ENCODE measurements at places on chromosomes 6 and 20.

- DNase-seq: peak; percentile 30
Measured at GRCh38 chr6:21847711-21848480, 254.3 kb downstream of the SOX4 start.

GRCh38 chr6:140130074-140130473, 755.6 kb upstream of the CITED2 start:
- DNase-seq: no peak

- DNase-seq: no peak
Measured at GRCh38 chr6:13384966-13385365, 56.6 kb upstream of the TBC1D7 start.

GRCh38 chr6:70474751-70475150, 61.4 kb downstream of the FAM135A start:
- DNase-seq: no peak

DNA sequence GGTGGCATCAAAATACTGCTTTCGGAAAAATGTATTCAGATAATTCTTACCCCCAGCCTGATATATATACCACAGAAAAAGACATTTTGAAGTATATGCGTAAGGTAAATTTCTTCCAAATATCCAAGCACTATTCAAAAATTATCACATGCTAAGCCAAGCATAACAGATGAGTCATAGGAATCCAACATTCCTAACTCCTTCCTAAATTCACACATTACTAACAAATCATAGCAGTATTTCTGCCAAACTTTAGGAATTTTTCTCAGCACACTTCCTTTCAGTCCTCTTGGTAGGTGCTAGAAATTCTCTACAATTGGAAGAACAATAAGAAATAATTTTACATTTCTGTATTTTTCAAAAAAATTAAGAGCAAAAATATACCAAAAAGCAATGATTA, 417.5 kb downstream of the EYS start:
- DNase-seq: no peak

DNA sequence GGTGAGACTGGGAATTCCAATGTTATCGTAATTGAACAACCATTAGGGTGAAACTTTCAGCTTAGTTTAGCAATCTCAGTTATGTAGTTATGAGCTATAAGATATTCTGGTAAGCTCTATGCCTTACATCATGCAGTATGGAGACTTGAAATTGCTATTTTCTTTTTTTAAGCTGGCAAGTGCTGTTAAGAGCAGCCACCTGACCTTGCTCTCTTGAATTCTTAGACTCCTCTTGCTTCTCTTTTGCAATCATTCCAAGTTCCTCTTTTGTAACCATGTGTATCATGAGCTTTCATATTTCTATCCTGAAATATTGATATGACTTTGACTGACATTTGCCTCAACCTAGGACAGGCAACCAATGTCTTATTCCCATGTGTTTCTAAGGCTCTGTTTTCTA, 446.3 kb upstream of the SLC35B3 start:
- DNase-seq: peak; percentile 60

DNA sequence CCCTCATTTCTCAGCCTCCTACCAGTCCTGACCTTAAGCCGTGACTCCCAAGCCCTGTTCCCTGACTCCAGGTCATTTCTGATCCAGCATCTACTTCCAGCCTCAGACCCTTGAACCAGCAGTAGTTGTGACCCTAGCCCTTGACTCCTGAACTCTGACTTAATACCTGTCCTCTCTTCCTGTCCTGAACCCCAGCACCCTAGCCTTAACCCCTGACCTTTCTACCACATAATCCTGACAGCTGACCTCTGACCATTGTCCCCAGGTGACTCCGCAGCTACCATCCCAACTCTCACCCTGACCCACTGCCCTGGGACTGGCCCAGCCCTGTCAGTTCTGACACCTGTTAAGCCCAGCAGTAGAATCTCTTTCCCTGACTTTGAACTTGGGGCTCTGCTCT, 42.1 kb downstream of the MYH7B start:
- DNase-seq: no peak

GRCh38 chr20:48722002-48722731, 105.6 kb downstream of the PREX1 start:
- peak; percentile 87 for DNase-seq

- no peak for DNase-seq
Measured at GRCh38 chr6:158512809-158513208, 47.1 kb upstream of the TMEM181 start.

DNA sequence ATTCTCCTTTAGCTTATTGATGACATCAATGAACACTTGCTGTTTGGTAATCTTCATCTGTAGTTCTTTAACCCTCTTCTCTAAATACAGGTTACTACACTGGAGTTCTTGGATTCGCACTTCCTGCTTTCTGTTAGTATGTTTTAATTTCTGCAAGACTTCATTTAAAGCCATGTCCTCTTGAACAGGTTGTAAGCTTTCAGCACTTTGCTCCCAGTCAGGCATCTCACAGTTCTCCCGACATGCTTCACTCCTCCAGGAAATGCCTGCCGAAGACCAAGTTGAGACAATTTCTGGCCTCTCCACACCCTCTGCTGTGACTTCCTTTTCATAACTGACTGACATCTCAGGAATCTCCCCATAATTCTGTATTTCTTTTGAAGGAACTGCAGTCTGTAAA, 15.8 kb downstream of the CAGE1 start:
- peak; percentile 4 for DNase-seq

DNA sequence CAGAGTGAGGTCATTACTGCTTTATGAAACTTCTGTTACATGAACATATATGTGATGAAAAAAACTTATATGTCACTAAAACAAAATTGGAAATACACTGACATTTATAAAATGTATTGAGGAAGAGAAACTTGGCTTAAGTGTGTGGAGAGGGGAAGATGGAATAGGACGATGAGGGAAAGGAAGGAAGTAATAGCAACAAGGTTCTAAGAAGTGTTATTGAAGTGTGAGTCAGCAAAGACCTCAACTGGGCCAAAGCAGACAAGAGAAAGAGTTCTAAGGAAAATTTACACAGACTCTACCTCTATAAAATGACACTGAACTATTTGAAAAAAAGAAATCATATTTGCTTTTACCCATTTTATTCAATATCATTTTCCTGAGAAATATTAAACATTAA, 38.3 kb downstream of the SNX3 start:
- peak; percentile 71 for DNase-seq

- DNase-seq: no peak
Measured at GRCh38 chr6:128358244-128358776, 162.1 kb downstream of the PTPRK start.

DNA sequence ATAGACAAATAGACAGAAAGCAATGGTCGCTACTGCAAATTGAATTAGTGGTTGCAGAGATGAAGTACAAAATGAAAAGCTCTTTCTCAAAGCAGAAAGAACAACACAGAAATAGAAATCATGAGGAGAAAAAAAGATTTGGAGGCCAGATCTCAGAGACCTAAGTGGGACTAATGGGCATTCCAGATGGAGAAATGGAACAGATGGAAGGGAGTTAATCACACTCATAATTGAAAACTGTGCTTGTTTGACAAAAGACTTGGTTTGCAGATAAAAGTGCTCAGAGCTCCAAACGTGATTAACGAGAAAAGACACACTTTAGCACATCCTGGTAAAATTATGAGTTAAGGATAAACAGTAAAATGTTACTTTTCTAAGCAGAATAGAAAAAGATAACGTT, 58.1 kb upstream of the SNRPB2 start:
- no peak for DNase-seq

GRCh38 chr6:7108964-7109836, 1.4 kb downstream of the RREB1 start:
- peak; percentile 78 for DNase-seq

- no peak for DNase-seq
Measured at GRCh38 chr6:92431502-92431901, 987.9 kb downstream of the EPHA7 start.

- no peak for DNase-seq
Measured at GRCh38 chr20:48828734-48829460, 1.1 kb upstream of the PREX1 start.

DNA sequence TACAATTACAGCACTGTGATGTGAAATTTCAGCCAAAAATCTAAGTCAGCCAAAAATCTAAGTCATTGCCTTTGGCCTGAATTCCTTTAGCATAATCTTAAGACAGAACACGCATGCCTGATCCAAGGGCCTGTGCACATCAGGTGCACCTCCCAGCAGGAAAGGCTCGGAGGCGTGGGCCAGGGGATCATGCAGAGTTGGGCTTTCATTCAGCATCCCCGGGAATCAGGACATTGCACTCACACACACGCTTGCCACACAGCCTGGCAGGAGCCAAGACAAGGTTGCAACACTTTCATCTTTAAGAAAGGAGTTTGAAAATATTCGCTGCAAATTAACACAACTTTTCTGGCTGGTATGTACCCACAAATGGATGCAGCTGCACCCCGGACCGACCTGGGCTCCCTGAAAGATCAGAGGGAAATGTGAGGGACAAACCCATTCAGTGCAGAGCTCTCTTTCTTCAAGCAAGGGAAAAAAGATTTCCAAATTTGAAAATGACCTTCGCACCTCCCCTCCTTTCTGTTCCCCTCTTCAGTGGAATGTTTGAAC, 48.8 kb downstream of the ERMARD start:
- no peak for DNase-seq

- no peak for DNase-seq
Measured at GRCh38 chr6:8837343-8837742, 402.0 kb upstream of the SLC35B3 start.

GRCh38 chr6:27281105-27281539, 31.0 kb downstream of the POM121L2 start:
- DNase-seq: no peak

- DNase-seq: no peak
Measured at GRCh38 chr6:13462458-13463327, 24.7 kb downstream of the GFOD1 start.

GRCh38 chr6:42526616-42527015, 37.2 kb upstream of the UBR2 start:
- no peak for DNase-seq

GRCh38 chr6:73978330-73978729, 282.3 kb downstream of the CD109 start:
- DNase-seq: no peak

DNA sequence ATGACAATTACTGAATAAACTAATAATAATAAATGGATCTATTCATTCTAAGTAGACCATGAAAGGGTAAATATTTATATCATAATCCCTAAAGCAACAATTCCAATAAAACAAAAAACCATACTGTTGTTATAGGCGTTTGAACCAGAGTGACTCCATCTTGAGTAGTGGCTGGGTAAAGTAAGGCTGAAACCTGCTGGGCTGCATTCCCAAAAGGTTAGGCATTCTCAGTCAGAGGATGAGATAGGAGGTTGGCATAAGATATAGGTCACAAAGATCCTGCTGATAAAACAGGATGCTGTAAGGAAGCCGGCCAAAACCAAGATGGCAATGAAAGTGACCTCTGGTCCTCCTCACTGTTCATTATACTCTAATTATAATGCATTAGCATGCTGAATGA, 8.3 kb downstream of the OR2H1 start:
- no peak for DNase-seq

DNA sequence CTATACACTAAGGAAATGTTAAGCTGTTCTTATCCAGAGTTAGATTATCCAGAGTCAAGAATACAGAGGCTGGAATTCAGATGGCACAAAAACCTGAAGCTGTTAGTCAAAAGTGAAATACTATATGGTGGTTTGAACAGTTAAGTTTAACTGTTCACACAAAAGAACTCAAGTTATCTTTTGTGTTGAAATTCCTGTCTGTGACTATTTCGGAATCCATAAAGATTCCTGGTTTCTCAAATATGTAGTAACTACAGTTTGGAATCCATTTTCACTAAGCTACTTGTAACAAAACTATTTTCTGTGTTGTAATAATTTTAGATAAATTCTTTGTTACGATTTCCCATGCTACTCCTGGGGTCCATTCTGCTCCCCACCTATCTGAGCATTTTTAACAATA, 24.5 kb downstream of the FIG4 start:
- DNase-seq: no peak

DNA sequence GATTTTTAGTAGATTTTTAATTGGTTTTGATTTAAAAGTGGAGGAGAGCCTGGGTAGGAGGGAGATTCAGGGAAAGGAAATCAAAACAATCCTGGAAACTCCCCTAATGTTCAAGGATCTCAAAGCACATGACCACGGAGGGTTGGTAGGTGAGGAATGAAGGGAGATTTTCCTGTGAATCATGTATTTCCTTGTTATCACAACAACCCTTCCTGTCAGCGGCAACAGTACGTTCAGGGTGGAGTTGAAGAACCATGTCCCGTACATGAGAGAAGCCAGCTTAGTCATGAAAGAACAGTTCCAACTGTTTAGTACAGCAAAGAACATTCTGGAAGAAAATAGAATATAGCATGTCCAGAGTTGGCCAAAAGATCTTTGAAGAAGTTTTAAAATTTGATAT, 79.4 kb upstream of the SCAF8 start:
- DNase-seq: peak; percentile 50

- no peak for DNase-seq
Measured at GRCh38 chr6:153437193-153437592, 306.1 kb upstream of the RGS17 start.

DNA sequence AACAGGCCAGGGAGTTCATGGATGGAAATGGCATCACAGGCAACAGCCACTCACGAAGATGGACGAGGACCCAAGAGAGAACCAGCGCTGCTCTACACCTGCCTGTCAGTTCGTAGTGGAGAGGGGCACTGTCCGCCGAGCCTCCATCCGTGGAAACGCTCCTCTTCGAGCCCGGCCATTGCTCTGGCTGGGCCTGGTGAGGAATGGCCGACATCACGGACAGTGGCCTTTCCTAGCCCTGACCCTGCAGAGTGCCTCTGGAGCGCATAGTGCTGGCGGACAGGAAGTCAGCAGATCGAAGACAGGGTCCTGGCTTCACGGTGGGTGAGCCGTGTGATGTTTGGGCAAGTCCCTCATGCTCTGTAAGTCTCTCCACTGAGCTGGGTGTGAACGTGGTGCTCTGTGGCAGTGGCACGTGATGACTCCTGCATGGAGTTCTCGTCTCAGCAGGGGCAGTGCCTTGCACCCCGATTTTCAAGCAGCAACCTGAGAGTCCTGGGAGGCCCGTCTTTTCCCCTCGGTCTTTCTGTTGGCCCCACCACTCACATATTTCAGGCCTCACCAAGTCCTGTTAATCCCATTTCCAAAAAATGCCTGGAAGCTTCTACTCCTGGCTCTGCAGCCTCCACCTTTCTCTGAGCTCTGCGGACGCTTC, 214.4 kb downstream of the ERMARD start:
- no peak for DNase-seq

DNA sequence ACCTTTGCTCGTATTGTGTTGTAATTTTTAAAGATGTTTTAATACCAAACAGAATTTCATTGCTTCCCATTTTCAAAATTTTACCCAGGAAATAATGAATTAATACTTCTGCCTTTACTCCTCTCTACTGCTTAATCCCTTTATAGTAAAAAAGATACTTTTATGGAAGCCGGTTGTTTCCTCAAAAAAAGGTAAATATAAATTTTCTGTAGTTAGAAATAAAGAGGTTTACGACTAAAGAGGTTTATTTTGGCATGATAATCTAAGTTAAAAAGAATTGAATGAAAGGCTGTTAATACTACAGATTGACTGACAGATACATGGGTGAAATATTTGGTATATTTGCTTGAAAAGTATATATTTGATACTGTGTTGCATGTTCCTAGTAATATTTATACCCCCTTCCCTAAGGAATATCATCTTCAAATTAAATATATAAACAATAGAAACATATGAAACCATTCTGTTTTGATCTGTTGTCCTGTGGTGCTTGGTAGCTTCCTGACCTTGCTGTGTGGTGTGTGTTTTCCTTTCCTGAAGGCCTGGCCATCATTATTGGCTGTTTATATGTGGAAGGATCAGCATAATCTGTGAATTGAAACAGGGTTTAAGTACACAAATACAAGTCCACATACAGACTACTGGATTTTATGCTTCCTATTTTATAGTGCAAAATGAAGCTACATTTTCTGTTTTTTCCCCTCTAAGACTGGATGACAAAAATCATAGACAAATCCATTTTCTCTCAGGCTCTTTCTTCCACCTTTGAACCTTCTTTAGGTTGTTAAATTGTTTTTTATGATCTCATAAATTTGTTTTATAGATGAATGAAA, 2.3 kb downstream of the LIN28B start:
- no peak for DNase-seq
